AG10803 (cell line): ENCODE measurements at places on chromosomes 2 and 18.

DNA sequence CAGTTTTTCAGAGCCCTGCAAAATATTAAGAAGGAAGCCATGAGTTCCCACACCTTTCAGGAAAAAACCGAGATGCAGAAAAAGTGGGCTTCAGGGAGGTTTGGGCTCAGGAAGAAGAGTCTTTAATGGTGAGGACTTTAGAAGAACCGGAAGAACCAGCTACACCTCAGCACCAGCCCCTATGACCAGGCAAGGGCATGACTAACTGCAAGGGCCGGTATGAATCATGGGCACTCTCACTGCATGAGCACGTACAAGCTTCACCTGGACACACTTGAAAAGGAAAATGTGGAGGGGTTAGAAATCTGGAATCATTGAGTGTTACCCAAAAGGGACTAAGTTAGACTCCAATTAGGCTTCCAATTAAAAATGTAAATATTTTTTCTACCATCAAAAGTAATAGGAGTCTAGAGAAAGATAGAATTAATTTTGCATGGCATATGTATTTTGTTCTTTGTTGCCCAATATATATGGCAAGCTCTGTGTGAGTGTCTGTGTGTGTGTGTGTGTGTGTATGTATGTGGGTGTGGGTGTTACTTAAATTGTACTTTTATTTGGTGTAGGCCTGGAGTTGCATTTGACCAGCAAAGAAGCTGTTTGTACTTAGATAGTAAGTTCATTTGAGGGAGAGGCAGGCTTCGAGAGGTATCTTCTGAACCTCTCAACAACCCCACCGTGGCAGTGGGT lies 66.5 kb upstream of the THUMPD2 start:
- DNase-seq, result no peak

GRCh38 chr2:144078106-144078505 lies 441.8 kb downstream of the ZEB2 start:
- DNase-seq, result peak; percentile 76

GRCh38 chr2:974502-974901 lies 23.9 kb downstream of the SNTG2 start:
- no peak for DNase-seq

DNA sequence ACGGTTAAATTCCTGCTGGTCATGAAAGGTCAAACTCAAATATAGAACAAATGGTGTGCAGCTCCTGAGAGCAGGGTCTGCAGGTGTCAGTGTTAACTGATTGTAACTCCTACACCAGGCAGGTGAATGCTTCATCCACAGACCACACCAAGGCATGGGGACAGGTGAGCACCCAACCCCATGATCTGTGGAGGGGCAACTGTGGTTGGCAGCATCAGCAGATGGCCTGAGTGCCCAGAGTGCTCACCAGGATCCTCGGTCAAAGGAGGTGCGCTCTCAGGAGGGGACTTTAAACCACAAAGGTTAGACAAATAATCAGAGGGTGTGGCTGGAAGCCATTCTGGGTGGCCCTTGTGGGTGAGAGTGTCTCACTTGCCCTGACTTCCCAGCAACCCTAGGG lies 44.5 kb downstream of the PTGR3 start:
- DNase-seq, result no peak

DNA sequence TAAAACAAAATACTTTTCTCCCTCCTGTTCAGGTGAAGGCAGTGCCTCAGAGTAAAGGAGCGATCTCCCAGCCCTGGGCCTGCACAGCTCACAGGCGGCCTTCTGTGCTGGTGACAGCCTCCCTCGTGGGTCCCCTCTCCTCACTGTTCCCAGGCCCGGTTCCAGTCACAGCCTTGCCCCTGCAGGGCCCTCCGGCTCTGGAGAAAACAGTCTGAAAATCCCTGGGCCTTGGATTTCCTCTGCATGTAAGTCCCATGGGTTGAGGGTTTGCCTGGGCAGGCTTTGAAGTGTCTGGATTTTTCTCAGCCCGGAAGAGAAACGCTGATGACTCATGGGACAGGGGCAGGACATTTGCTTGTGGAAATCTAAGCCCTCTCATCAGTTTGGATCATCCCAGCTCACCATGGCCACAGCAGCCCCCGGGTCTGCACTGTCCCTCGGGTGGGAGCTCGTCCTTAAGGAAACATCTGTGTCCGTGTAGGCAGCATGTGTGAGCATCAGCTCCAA lies 186.1 kb upstream of the RAB12 start:
- DNase-seq, result peak; percentile 52

- peak; percentile 86 for DNase-seq
These were observed 50.2 kb upstream of the SIGLEC15 start for GRCh38 chr18:45775241-45775676.

GRCh38 chr2:73402386-73403103 lies 16.9 kb downstream of the ALMS1 start:
- no peak for DNase-seq

- no peak for DNase-seq
These were observed 471.2 kb upstream of the CHST9 start for GRCh38 chr18:27656167-27656778.

- DNase-seq, result no peak
These were observed 223.9 kb downstream of the LDLRAD4 start for GRCh38 chr18:13442451-13442850.

DNA sequence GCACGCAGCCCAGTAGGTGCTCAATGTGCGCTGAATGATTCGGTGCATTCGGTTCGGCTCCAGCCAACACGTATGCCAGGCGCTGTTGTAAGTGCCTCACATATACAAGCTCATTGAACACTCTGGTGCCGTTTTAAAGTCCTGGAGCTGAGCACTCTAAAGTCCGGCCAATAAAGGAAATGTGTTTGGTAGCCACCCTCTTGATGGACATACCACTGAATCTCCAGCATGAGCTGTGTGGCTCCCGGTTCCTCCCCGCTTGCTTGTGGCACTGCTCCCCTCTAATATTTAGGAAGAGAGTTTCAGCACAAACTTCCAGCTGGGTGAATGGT lies 112.1 kb downstream of the MCFD2 start:
- DNase-seq, result no peak

GRCh38 chr2:217740178-217740577 lies 262.6 kb downstream of the TNS1 start:
- DNase-seq, result peak; percentile 58

DNA sequence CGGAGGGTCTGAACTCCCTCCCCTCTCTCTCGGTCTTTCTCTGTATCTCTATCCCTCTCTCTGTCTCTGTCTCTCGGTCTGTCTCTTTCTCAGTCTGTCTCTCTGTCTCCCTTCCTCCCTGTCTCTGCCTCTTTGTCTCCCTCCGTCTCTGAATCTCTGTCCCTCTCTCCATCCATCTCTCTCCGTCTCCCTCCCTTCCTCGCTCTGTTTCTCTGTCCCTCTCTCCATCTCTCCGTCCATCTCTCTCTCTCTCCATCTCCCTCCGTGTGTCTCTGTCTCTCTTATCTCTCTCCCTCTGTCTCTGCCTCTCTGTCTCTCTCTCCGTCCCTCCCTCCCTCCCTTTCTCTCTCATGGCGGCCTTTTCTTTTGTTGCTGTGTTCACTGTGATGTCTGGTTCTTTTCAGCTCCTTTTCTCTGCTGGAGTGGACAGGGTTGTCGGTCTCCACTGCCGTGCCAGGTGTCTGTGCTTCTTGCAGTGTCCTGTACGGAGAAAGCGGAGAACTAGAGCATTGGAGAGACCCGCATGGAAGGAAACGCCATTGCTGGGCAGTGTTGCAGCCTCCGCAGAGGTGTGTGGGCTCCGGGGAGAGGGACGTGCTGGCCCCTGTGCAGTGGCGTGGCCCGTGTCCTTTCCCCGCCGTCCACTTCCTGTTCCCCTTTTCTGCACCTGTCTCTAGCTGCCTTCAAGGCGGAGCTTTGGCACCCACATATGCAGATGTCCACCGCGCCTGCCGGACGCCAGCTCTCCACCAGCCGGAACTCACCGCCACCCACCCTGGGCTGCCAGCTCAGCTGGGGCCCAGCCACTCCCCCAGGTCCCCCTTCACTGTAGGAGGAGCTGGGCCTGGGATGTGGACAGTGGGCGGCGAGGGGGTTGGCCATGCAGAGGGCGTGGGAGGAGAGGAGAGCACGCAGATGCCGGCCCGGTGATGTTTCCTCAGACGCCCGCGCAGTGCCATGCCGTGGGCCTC lies 113.1 kb downstream of the NFATC1 start:
- DNase-seq, result no peak

DNA sequence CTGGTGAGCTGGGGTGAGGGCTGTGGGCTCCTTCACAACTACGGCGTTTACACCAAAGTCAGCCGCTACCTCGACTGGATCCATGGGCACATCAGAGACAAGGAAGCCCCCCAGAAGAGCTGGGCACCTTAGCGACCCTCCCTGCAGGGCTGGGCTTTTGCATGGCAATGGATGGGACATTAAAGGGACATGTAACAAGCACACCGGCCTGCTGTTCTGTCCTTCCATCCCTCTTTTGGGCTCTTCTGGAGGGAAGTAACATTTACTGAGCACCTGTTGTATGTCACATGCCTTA lies 10.5 kb downstream of the PROC start:
- no peak for DNase-seq

GRCh38 chr2:43276962-43277391 lies 50.6 kb upstream of the ZFP36L2 start:
- no peak for DNase-seq

- no peak for DNase-seq
These were observed 240.4 kb downstream of the PRKCE start for GRCh38 chr2:45891719-45892424.

- no peak for DNase-seq
These were observed 114.2 kb downstream of the NBAS start for GRCh38 chr2:15446961-15447360.

DNA sequence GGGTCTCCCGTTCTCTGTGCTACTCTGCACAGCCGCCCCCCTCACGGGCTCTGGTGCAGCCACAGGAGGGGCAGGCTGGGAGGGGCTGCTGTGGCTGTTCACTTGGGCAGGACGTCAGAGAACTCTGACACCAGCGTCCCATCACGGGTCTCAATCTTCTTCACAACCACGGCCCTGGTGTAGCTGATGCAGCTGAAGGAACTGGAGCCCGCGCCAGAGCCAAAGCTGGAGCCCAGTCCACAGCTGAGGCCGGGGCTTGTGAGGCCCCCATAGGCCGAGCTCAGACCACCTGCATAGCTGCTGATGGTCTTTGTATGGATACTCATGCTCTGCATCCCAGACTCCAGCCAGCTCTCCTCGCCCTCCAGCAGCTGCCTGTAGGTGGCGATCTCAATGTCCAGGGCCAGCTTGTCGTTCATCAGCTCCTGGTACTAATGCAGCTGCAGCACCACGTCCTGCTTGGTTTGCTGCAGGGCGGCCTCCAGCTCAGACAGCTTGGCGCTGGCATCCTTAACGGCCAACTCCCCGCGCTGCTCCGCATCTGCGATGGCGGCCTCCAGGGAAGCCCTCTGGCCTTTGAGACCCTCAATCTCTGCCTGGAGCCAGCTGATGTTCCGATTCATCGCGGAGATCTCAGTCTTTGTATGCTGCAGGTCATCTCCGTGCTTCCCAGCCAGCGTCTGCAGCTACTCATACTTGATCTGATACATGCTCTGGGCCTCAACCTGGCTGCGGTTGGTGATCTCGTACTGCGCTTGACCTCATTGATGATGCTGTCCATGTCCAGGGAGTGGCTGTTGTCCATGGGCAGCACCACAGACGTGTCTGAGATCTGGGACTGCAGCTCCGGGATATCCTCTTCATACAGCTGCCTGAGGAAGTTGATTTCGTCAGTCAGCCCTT lies 7.4 kb upstream of the DUSP19 start:
- peak; percentile 52 for DNase-seq

DNA sequence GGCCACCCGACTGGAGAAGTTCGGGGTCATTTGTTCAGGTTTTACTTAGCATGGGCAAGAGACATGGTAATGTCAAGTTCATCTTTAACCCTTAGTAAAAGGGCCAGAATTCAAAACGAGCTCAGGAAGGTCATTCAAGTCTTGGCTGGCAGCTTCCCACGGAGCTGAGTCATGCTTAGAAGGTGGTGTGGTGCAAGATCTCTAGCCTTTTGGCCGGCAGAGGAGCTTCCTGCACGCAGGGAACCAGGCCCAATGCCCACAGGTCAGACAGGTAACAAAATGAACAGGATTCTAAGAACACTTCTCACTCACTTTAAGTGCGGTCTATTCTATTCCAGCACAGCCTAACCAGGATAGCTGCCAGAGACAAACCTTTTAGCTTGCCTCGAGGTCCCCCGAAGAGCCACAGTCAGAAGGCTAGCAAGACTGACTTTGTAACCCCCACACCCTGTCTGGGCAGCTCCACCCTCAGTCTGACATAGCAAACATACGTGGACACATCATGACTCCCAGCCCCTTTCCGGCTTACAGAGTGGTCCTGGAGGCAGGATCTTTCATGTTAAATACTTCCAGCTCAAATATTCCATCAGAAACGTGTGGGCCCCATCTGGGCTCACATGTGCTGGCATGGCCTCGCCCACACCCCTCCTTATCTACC lies 292.7 kb downstream of the BCL11A start:
- DNase-seq, result peak; percentile 11

GRCh38 chr2:218477247-218477646 lies 58.3 kb downstream of the VIL1 start:
- DNase-seq, result no peak

GRCh38 chr2:11018651-11019185 lies 107.0 kb downstream of the KCNF1 start:
- no peak for DNase-seq

DNA sequence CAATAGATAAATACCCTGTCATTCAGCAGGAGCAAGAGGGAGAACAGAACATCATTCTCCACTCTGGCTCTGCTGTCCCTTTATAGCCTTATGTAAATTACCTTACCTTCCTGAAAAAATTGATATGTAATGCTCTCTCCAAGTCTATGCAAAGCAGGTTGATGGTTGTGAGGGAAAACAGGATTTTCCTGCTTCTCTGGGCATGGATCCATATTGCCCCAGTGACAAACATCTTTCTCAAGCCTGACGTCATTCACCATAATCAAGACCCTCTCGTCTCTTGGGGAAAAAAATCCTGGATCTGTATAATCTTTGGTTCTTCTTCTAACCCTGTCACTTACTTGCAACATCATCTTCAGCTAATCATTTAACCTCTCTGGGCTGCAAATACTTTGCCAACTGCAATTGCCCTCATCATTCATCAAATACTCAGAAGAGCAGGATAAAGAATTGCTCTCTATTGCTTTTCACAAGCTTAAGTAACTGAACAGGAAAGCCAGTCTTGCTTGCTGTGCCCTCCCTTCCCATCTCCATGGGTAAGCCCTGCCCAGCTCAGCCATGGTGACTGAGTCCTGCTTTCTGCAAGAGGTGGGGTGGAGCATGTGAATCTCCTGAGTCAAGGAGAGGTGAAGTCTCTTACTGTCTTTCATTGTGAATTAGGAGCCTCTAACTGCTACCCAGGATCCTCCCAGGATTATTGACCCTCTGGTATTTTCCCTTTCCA lies 123.7 kb upstream of the KLF7 start:
- DNase-seq, result no peak
